ENCODE measurements at places on chromosomes 2 and 18. TPM values are rescaled to one million over a fixed set of nuclear protein-coding genes. Genes with fewer than 3 reads are reported as not detected.
A peak's percentile ranks its signal among the peaks of the same experiment; 100 is the strongest.

DNA sequence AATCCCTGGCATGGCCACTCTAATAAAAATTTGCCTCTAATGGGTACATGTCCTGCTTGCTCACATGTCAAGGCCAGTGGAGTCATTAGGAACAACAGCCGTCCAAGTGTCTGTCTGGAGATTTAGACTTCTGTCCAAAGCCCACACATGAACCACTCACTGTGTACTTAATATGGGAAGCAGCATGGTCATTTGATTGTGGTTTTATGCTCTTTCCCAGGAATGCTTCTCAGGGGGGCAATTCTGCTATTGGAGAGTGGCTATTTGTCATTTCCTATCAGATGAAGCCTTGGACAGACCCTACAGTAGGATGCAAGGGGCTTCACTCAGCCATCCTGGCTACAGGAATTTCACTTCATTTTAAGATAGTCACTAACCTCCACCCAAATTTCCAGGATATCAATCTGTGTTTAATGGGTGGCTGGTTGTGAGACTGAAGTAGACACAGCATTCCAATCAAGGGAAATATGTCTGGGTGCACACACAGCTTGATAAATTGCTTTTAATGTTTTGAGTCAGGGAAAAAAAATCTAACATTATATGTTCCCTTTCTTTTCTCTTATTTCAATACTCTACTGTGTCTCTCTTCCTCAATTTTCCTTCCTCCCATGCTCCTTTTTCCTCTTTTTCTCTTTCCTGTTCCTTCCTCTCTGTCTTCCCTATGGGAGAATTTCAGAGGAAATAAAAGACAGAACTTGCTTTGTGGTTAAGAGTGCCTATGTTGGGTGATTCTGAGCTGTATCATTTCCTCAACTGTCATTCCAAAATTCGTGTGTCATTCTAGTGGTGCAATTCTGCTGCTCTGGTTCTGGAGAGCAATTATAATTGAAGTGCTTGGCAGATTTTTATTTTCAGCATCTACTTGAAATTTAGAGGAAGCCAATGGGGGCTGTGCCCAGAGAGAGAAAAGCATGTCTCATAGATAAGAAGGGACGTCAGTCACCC lies 320.1 kb downstream of the OSR1 start:
- peak; percentile 71 for DNase-seq

DNA sequence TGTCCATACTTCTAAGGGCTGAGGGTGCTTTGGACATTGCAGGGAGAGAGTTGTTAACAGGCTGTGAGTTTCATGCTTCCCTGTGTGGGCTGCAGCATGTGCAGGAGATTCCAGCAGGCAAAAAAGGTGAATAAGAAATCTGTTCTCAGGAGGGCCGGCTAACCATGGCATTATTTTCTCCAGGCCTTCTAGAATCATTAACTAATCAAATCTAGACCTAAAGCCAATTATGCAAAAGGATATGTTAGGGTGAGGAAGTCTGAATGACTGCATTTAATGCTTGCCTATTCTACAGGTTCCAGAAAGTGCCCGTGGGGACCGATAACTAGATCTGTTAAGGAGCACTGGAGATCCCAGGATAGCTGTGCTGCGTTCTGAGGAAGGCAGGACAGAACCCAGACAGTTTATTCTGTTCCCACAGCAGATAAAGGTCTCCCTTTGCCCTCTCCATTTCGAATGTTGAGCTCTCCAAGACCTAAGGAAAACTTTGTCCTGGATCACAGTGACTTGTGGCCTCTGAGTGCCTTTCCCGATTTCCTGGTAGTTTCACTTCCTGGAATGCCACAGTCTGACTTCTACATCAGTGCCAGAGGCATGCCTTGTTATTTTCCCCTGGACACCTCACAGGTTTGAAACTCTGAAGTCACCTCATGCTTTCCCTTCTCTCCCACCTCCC lies 50.0 kb upstream of the ZFP36L2 start:
- DNase-seq: peak; percentile 93

DNA sequence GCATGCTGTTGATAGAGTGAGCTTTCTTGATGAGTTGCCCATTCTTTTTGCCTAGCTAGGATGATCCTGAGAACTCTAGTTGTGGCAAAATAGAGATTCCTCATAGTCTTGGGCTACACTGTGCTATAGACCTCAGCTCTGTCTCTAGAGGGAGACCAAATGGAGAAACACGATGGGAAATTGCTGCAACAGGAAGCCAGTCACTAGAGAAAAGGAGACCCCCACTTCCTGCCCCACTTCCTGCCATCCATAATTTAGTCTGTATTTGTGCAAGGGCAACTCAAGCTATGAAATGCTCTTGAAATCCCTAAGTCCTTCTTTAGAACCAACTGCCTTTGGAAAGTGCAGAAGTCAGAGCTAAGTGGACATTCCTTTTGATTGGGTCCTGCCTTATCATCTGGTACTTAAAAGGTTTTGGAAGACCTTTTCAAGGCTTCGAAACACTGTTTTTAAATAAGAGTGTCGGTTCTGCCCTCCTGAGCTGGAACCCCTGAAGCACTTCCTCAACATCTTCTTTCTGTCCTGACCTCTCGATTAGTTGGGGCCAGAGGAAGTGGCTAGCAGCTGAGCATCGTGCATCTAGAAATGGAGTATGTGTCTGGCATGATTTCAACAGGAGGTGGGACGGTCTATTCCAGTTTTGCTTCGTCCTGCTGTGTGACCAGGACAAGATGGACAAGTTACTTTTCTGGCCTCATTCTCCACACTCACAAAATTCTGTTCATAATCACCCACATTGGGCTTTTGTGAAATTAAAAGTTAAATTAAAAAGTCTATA lies 8.6 kb upstream of the KCNE4 start:
- no peak for DNase-seq

DNA sequence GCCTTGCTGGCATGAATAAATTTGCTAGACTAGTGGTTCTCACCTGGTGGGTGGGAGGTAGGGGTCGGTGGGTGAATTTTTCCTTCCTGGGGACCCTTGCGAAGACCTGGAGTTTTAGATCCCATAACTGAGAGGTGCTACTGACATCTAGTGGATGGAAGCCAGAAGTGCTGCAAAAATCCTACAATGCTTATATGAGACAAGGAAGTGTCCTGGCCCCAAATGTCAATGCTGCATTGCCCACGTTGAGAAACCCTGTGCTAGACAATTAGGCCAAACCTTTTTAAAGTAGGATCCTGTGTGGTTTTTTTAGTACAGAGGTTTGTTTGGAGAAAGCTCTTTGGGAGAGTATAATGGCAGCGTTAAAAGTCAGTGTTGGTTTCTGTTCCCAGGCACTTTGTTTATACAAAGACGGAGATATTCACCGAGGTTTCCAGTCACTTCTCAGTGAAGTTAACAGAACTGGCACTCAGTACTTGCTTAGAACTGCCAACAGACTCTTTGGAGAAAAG lies 9.6 kb downstream of the SERPINB8 start:
- DNase-seq: peak; percentile 77

DNA sequence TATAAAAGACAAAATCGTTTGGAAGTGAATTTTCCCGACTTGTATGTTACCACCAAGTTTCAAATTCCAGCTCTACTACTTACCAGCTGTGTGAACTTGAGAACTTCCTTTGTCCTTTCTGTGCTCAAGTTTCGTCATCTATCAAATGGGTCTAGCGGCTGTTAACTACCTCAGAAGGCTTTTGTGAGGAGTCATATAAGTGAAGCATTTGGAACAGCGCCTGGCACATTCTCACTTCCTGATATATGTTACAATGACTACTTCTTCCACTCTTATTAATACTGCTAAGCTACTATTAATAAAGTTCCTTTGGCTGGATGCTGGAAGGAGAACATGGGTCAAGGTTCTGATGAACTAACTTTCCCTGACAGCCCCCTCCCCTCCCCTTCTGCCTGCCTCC lies 104.5 kb downstream of the MEIS1 start:
- DNase-seq: no peak

DNA sequence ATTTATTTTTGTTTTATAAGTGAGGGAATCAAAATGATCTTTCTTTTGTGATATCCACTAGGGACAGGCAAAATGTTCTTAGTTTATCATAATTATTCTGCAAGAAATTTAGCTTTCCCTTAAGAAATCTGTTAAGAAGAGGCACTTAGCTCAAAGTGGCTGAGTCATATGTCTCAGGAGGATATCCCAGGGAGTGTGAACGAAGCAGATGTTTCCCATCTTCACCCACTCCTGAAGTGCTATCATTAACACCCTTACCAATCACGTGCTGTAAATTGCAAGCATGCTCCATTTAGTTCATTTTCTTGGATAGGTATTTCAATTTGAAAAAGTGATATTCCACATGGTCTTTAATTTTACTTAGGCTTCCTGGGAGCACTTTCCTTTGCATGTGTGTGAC lies 774.3 kb upstream of the TMEFF2 start:
- no peak for DNase-seq

GRCh38 chr2:120945832-120946499 lies 210.3 kb downstream of the GLI2 start:
- DNase-seq: no peak

ITPRIPL1 gene
- 4.2 TPM for total RNA-seq

- no peak for DNase-seq
These were observed 1.3 kb upstream of the USP34 start for GRCh38 chr2:61471905-61472805.

DNA sequence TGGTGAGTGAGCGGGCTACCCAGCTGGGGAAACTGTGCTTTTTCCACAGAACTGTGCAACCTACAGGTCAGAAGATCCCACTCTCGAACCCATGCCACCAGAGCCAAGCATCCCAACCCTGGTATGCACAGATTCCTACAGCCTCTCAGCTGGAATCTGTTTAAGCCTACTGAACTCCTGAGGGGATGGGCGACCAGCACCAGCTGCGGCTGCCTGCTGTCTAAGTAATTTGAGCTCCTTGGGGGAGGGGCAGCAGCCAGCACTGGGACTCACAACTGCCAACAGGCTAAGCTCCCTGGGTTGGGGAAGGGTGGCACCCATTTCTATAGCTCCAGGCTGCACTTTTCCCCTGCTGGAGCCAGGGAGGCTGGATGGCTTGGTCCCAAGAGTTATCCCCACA lies 11.8 kb downstream of the CYP27C1 start:
- peak; percentile 40 for DNase-seq

DNA sequence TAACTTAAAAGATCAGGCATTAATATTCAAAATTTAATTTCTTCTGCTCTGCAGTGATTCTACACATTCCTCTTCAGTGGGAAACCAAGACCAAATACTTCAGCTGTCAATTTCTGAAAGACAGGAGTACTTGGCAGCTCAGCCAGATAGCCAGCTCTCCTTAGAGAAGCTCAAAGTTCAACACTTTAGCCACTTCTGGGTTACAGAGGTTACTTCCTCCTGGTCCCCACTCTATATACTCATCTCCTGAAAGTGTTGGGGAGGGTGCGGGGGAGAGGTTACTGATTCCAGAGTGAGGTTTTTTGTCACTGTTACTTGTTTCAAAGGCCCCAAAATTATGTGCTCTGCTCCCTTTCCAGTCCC lies 4.1 kb downstream of the CYTIP start:
- no peak for DNase-seq

DNA sequence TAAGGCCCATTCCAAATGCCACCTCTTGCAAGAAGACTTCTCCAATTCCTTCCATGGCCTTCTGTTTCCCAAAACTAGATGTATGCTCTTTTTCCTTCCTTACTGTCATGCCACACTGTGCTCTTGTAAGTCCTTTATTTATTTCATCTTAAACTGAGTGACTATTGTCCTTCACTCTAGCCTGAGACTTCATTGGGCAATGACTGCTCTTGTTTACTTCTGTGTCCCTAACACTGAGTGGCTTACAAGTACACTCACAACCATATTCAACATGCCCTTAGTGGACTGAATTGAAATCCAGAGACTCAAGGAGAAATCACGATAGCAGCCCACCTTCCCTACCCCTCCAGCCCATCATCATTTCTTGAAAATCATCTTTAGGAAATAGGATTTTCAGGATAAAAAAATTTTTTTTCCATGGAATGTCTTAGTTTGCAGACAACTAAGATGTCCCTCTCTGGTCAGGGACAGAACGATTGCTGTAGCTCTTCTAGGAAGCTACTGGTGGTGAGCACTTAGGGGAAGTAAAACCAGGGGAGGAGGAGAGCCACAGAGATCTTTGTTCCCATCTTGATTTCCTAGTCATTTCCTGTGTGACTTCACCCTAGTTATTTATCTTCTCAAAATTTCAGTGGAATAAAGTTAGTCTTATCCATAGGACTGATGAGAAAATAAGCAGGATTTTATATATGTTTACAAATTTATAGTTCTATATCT lies 80.7 kb downstream of the CYRIA start:
- DNase-seq: no peak

DNA sequence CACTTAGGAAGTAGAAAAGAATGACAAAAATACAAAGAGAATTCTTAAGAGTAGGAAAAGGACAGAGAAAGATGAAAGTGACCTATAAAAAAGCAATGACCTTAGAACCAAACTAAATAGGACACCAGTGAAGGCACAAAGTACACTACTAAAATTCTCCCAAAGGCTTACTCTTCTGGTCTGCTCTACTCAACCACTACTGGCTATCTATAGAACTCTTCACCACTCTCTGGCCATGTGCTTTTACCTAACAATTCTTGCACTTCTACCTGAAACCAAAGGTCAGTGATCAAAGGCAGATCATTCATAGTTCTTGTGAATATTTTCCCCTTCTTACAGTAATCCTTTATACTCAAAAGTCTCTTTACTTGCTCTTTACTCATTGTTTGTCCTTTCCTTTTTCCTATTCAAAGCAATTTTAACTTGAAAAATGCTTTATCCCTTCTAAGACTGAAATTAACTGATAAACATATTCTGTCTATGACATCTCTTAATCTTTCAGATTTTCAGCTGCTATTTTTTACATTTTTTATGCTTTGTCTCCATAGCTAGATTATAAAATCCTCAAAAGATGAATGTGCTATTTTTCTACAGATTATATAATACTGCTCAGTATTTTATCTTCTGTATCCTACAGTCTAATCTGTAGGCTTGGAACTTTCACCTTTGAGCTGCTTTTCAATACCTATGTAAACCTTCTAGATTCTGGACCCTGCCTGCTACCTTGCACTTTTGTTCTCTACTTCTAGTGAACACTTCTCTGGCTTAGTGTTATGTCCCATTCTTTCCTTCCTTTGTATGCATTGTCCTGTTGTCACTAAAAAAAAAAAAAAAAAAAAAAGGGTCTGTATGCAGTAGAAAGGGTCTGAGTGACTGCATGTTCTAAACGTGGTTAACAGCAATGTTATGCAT lies 64.6 kb downstream of the NCKAP1 start:
- no peak for DNase-seq

FSHR gene
- total RNA-seq: 0.05 TPM

GRCh38 chr2:46471697-46472096 lies 7.7 kb upstream of the TMEM247 start:
- peak; percentile 41 for DNase-seq

GRCh38 chr2:217001740-217002139 lies 141.9 kb upstream of the TNP1 start:
- no peak for DNase-seq

DNA sequence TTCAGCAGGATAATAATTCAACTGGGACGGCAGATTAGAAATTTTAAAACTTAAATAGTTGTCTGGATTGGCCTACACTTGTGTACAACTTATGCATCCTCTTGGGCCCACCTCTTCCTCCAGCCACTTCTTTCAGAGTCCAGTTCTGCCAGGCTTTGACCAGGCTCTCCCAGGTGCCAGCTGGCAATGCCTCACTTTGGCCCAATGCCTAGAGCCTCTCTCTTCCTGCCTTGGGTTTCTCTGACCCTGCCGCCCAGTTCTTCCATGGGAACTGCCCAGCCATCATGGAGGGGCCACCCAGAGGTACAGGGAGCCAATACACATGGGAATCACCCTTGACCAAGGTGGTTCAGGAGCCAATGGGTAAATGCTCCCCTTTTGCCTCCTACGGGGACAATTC lies 135.5 kb downstream of the IRS1 start:
- peak; percentile 50 for DNase-seq
